ENCODE measurements at places on chromosomes 11 and 22.

- DNase-seq, result no peak
These were observed 129.4 kb downstream of the CCDC34 start for GRCh38 chr11:27233654-27234042.

- DNase-seq, result no peak
These were observed 142.4 kb downstream of the DSCAML1 start for GRCh38 chr11:117654281-117655255.

- DNase-seq, result no peak
These were observed 12.9 kb upstream of the SORL1-AS1 start for GRCh38 chr11:121465709-121466062.

GRCh38 chr11:33560729-33561128 is 139.9 kb downstream of the C11orf91 start:
- DNase-seq, result no peak

DNA sequence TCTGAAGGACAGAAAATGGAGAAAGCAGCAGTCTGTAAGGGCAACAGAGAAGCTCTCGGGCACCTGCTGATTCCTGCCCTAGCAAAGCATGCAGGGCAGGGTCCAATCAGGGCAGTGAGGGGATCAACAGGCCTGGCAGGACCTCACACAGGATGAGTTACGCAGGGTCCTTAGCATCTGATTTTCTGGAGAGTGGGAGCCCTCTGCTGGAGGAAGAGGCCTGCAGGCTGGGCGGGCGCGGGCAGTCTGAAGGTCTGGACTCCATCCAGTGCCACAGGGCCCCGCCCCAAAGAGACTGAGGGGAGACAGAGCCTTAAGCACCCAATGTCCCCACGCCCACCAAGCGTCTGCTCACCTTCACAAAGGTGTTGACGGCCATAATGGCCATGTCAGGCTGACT is 28.9 kb downstream of the AP1B1 start:
- no peak for DNase-seq

GRCh38 chr11:46835897-46836296 is 10.2 kb downstream of the CKAP5 start:
- no peak for DNase-seq

GRCh38 chr11:2158966-2159365 is 2.0 kb downstream of the INS start:
- no peak for DNase-seq

- no peak for DNase-seq
These were observed 364.9 kb downstream of the SHANK2 start for GRCh38 chr11:70887542-70887827.

GRCh38 chr11:57480409-57481137 is 20.2 kb downstream of the RTN4RL2 start:
- peak; percentile 46 for DNase-seq

DNA sequence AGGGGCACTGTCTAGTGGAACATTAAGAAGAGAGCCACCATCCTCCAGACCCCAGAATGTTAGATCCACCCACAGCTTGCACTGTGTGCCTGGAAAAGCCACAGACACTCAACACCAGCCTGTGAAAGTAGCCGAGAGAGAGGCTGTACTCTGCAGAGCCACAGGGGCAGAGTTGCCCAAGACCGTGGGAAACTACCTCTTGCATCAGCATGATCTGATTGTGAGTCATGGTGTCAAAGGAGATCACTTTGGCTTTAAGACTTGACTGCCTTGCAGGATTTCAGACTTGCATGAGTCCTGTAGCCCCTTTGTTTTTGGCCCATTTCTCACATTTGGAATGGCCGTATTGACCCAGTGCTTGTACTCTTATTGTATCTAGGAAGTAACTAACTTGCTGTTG is 115.9 kb upstream of the CCDC179 start:
- no peak for DNase-seq

GRCh38 chr11:1193326-1194230 is 29.3 kb upstream of the MUC5B start:
- DNase-seq, result no peak

GRCh38 chr11:130740819-130741218 is 175.5 kb downstream of the SNX19 start:
- no peak for DNase-seq

DNA sequence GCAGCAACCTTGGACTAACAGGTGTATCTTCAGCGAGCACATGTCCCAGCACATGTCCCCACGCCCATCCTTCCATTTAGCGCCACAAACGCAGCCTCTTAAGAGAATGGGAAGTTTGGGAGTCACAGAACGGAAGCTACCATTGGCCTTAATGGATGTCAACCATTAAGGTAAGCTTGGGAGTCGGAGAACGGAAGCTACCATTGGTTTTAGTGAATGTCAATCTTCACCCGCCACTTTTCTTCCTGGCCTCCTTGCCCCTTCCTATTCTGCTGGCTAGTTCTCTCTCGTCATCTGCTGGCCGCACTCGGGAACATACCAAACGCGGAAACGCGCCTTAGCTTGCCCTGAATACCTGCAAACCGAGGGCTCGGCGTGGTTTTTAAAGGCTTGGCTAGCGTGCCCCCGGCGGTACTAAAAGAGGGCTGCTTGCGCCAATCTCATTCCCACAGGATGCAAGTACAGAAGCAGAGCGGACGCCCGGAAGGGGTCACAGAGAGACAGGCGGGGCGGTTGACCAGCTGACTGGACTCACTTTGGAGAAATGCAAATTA is 24.3 kb downstream of the GLYATL1 start:
- no peak for DNase-seq

GRCh38 chr11:27926981-27927481 is 180.9 kb downstream of the KIF18A start:
- DNase-seq, result no peak

GRCh38 chr11:1825785-1826451 is 8.9 kb upstream of the SYT8 start:
- no peak for DNase-seq

DNA sequence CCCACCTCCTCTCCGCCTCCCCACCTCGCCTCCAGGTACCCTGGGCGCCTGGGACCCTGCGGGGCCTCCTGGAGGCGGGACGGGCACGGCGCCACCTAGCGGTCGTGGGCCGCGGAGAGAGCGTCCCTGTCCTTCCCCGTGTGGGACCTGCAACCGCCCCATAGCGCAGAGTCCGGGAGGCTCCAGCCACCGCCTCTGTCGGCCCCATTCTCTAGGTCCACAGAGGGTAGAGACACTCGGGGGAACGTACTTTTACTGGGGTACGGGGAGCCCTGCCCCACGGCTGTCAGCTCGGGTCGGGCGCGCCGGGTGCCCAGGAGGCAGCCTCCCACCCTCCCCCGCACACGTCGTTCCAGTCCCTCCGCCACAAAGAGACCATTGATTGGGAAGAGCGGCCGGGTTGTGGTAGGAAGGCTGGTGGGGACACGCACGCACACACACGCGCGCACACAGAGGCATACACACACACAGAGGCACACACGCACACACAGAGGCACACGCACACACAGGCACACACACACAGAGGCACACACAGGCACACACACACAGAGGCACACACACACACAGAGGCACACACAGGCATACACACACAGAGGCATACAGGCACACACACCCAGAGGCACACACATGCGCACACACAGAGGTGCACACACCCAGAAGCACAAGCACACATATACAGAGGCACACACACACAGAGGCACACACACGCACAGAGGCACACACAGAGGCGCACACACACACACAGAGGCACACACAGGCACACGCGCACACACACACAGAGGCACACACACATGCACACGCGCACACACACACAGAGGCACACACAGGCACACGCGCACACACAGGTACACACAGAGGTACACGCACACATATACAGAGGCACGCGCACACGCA is 12.6 kb upstream of the NECTIN1 start:
- DNase-seq, result no peak

GRCh38 chr22:48021991-48022401 is 1259.5 kb downstream of the TBC1D22A start:
- DNase-seq, result no peak

- DNase-seq, result no peak
These were observed 6.3 kb upstream of the IGLL5 start for GRCh38 chr22:22881116-22882000.

DNA sequence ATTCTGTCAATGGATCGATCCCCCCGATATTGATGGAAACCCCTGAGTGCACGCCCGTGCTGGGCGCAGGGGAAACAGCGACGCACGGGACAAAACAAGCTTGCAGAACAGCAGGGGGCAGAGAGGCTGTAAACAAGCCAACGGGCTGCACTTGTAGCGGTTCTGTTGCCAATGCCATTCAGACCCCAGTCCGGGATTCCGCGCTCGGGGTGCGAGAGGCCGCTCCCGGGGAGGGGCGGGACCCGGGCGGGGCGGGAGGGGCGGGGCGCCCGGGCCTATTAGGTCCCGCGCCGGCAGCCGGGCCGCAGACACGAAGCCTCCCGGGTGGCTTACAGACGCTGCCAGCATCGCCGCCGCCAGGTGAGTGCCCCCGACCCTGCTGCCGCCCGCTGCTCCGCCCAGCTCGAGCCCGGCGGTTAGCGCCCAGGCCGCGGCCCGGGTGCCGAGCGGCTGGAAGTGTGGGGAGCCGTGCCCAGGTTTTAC is at the start of gene BIK:
Gene BIK (plus strand): TSS at position 307 of the 483 bp plus-strand sequence. CDS start 13,273 bp downstream, outside the sequence.
- DNase-seq, result no peak

GRCh38 chr11:12377824-12378593 is 638 bp downstream of the PARVA start:
- peak; percentile 67 for DNase-seq

GRCh38 chr22:48607901-48608662 is 1219.6 kb downstream of the BRD1 start:
- DNase-seq, result no peak

- DNase-seq, result no peak
These were observed 2.7 kb downstream of the NEAT1 start for GRCh38 chr11:65425105-65425970.

GRCh38 chr22:30031764-30032455 is 48.4 kb upstream of the HORMAD2 start:
- no peak for DNase-seq

GRCh38 chr11:70908223-70908622 is 344.2 kb downstream of the SHANK2 start:
- DNase-seq, result no peak

GRCh38 chr11:59212744-59213631 is at the start of gene MPEG1:
TSS of gene MPEG1 (minus strand) at chr11:59212927. CDS start at chr11:59212865, 62 bp downstream.
- no peak for DNase-seq

DNA sequence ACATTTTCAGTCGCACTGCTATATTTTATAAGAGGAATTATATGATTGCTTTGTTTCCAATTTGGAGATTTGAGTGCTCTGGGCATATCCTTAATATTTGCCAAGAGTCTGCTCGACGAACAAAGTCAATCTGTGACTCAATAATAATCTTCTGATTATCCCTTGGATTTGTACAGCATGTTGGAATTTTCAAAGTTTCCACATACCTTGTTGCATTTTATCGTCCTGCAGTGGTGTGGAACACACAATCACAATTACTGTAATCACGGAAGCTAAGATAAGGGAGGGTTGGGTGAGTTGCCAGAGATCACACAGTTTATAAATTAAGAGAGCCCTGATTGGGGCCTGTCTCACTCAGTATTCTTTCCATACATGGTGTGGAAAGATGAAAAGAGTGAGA is 189.3 kb downstream of the GUCY1A2 start:
- DNase-seq, result no peak

GRCh38 chr22:49229483-49230193 is 598.0 kb downstream of the BRD1 start:
- no peak for DNase-seq

DNA sequence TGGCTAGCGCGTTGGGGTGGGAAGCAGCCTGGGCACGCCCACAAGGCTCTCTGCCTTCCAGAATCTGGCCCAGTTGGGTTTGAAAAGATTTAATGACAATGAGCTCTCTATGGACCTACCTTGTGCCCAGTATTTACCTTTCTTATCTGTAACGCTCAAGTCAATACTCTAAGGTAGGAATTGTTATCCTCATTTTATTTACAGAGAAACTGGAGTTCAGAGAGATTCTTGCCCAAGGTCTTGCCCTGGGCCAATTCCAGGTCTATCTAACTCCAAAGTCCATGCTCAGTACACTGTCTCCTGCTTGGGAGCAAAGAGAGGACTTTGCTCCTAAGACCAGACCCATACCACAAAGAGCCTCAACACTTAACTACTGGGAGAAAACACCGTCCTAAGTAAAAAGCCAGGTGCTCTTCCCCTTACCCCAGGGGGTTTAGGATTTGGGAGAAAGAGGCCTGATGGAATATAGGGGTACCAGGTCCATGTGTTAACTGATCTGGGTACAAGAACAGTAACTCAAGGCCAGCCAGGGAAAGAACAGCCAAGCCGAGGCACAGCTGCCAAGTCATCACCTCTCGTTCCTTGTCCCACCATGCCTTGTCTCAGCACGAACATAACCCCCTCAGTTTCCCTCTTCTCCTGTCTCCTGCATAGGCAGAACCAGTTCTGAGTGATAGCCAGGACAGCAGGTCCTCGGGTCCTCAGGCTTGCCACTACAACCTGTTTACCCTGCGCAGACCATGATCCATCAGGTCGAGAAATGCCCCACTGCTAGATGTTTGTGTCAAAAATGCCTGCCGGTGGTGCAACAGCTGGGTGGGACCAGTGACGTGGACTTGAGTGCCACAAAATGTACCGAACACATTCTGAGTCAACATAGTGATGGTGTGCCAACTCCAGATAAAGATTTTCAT is 14.6 kb downstream of the APOA4 start:
- no peak for DNase-seq

GRCh38 chr11:113419454-113420003 is 31.9 kb downstream of the ANKK1 start:
- no peak for DNase-seq

GRCh38 chr11:129458278-129458677 is 82.6 kb downstream of the BARX2 start:
- DNase-seq, result no peak

DNA sequence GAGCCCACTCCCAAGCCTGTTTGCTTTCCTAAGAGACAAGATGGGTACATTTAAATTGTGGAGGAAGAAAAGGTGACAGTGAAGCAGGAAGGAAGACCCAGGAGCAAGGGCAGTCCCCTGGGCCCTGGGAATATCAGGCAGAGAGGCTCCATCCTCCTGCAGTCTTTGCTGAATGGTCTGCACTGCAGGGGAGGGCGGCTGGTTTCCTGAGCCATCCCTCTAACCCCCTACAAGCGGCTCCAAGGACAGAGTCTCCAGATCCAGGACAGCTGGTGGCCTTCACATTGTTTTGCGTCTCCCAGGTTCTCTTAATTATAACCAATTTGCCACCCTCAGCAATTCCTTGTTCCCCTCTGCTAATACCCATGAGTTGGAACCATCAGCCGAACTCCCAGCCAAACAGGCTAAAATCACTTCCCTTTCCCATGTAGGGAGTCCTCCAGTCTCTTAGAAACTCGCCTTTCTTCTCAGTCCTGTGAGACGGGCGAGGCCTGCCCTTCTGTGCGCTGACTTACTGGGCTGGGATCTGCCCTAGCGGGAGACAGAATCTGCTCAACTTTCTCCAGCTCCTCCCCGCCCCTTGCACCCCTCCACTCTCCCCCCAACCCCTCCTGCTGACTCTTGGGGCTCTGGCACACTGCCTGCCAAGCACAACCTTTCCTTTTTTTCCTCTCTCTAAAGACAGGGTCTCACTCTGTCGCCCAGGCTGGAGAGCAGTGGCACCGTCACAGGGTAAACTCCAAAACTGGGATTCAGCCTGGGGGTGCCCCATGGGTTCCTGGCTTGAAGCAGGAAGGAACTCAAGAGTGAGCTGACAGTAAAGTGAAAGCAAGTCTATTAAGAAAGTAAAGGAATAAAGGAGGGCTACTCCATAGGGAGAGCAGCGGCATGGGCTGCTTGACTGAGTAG is 53.4 kb upstream of the EMID1 start:
- no peak for DNase-seq

Data from NCI-H510A (cell line).